ENCODE measurements at places on chromosomes 3 and 15.

DNA sequence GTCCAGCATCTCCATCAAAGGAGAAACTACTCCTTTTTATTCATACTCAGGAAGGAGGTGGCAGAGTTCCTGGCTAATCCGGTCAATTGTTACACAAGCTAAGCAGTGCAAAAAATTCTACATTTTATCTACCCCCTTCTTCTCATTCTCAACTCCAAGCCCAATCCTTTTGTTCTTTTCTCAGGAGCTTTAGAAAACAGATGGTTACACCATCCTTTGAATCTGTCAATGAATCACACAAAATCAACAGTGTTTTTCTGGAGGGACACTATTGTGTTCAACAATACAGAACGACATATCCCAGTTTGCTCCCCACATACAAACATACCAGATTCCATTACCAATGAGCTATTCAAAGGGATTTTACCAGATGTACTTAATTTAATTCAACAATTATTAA lies 362.1 kb downstream of the MAGI1 start:
- no peak for DNase-seq

DNA sequence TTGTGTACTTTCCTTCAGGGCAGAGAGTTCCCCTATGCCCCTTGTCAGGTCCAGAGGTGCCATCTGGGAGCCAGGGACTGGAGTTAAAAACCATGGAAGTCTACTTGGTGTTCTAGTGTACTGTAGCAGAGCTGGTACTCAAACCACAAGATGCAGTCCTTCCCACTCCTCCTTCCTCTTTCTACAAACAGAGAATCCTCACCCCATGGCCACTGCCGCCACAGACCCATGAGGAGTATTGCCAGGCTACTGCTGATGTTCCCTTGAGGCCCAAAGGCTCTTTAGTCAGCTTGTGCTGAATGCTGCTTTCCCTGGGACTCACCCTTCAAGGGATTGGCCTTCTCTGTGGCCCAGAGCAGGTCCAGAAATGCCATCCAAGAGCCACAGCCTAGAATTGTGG lies 229.2 kb upstream of the ZPLD1 start:
- DNase-seq, result no peak

- DNase-seq, result peak; percentile 59
Observed at GRCh38 chr3:179133575-179133974, 14.6 kb upstream of the PIK3CA start.

- DNase-seq, result no peak
Observed at GRCh38 chr15:45147606-45148005, 17.8 kb downstream of the DUOX1 start.

DNA sequence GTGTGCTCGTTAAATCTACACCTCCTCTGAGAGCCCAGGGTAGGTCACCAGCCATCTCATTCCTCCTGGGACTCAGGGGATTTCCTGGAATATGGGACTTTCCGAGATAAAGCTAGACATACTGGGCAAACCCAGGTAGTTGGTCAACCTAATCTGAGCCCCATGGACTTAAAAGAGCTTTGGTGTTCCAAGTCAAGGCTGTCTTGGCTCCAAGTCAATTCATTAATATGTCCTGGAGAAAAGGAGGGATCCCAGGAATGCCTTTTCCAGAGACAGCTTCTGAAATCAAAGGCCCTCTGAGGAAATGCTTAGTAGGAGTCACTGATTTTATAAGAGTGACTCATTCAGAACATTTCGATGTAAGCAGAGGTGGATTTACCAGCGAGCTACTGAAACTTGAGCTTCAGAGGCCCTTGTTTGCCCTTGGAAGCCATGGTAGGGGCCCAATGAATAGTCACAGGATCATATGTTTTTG lies 137.3 kb upstream of the UBE2E1 start:
- no peak for DNase-seq

- DNase-seq, result no peak
Observed at GRCh38 chr3:63344661-63345060, 66.6 kb downstream of the SYNPR start.

DNA sequence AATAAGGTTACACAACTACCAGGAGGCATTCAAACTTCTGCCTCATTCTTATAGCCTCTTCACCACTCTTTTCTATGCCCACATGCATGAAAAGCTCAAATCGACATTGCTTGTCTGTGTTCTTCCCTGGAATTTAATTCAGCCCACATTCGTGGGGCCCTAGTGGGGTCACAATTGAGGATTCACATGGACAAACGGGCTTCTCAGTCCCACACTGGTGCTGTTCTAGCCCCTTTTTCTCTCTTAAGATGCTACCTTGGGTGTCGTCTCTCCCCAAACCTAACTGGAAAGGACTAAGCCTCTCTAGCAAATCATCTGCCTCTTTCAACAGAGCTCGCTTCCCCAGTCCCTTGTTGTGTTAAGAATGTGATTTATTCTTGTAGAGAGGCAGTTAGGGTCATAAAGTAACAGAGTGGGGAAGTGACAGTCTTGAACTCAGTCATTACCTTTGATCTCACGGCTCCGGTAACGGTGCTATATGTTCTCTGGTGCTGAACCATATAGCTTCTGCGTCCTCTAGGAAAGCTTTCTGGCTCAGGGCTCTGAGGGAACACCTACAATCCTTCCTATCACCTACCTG lies 4.9 kb downstream of the LPP start:
- no peak for DNase-seq

- DNase-seq, result no peak
Observed at GRCh38 chr15:81740416-81740815, 305.4 kb downstream of the MEX3B start.

GRCh38 chr3:148227534-148227933 lies 470.2 kb upstream of the AGTR1 start:
- no peak for DNase-seq

GRCh38 chr3:7929319-7929889 lies 572.2 kb upstream of the LMCD1 start:
- DNase-seq, result no peak

GRCh38 chr3:195746751-195747150 lies 26.0 kb downstream of the MUC20 start:
- DNase-seq, result no peak

DNA sequence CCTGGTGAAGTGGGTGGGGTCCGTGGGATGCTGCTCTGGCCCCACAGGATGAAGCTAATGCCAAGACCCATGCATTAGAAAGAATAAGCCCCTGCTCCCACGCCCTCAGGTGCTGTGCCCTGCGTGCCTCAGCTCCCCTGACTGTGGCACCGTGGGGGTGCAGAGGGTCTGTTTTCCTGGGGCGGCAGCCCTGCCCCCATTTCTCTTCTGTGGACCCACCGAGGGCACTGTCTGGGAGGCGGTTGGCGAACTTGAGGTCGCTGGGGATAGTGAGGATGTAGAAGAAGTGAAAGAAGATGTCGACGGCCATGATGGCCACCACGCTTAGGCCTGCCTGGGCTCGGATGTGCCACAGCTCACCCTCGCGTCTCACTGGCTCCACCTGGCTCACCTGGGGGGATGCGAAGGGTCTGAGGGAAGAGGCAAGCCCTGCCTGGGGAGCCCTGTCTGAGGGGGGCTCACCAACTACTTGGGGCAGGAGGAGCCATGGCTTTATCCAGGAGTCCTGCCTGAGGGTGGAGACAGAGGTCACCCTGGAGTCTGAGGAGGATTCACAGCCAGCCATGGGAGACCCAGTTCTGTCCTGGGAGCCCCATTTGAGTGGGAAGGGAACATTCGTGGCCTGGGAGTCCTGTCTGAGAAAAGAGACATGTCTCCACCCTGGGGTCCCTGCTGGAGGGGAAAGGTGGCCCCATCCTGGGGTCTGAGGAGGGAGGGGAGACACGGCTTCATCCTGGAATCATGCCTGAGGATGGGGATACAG lies 5.1 kb downstream of the HHATL start:
- DNase-seq, result no peak

- DNase-seq, result no peak
Observed at GRCh38 chr15:83658430-83659416, 4.8 kb downstream of the ADAMTSL3 start.

DNA sequence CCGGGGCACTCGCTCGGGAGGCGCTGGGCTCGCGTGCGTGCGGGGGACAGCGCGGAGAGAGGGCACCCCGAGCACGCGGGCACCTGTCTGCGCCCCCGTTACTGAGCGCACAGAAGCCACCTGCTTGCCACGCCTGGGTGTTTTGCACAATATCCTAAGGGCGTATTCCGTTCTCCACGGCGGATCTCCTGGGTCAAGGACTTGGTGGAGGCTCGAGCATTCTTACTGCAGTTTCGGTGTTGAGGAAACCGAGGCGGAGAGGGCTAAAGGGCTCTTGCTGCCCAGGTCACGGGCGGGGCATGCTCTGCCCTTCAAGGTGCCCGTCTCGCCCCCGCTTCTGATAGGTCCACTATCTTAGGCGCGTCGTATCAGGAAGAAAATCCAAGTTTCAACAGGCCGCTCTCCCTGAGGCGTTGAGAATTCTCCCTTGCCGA lies 526 bp downstream of the GPD1L start:
- DNase-seq, result peak; percentile 71

DNA sequence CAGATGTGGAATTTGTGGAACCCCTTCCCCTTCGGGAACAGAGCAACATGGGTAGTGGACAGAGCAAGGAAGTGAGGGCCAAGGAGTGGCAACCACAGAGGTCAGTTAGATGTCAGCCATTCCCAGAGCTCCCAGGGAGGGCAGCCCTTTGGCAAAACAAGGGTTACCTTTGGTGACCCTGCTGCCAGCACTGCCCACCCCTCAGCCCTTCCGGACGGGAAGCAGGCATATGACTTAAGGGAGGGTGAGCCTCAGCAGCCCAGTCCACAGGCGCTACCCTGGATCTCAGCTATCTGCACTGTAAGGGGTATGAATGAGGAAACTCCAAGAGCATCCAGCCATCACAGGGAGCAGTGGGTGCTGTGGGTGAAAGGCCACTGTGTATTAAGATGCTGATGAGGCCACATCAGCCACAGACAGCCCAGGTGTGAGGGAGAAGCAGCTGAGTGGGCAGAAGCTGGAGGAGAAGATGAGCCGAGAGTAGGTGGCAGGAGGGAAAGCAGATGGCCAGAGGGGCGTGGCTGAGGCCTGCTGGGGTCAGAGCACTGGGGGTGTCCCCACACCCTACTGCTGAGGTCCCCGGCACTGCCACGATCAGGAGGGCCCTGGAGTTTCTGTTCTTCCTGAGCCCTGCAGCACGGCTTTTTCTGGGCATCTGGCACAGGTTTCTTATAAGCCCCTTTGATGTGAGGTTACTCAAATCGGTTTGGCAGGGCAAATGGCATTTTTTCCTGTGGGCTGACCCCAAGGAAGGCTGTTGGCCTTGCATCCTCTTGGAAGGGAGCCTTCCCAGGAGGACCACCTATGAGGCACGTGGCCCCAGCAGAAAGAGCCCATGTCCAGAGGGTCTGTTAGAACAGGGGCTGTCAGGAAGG lies 6.2 kb downstream of the PLA2G4D start:
- DNase-seq, result peak; percentile 90

GRCh38 chr3:10781981-10782380 lies 34.0 kb upstream of the SLC6A11 start:
- no peak for DNase-seq

DNA sequence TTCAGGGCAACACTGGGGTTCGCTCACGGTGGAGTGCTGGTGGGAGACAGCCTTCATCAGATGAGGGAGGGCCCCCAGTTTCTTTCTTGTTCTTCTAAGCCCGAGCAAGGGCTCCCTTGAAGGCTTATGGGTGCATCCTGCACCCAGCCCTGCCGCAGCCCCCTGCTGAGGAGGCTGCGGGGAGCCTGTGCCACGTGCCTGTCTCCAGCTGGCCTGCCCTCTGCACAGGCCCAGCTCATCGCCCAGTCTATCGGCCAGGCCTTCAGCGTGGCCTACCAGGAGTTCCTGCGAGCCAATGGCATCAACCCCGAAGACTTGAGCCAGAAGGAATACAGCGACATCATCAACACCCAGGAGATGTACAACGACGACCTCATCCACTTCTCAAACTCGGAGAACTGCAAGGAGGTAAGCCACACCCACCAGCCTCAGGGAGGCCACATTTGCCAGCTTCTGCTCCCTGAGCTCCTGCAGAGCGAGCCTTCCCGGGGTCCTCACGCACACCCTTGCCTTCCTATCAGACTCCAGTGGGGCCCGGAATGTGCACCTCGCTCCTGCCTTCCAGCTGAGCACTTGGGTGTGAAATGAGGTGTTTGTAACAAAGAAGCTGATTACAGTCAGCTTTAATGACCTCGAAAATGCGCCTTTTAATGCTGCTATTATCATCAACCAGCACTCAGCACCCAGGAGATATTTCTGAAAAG lies 164.3 kb downstream of the NSMCE3 start:
- DNase-seq, result no peak

- DNase-seq, result no peak
Observed at GRCh38 chr15:48273049-48273448, 58.2 kb upstream of the DUT start.

DNA sequence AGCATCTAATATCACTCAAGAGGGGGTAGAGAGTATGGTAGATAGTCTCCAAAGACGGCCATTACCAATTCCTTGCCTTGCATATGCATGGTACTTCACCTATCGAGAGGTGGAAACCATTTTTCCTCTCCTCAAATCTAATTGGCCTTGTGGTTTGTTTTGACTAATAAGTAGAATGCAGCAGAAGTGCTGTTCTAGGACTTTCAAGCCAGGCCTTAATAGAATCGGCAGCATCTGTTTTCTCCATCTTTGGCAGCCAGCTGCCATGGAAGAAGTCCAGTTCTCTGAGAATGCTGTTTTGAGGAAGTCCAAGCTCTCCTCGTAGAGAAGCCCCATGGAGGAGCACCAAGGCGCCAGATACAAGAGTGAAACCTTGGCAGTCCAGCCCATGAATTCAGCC lies 59.1 kb upstream of the RASGRP1 start:
- DNase-seq, result no peak

DNA sequence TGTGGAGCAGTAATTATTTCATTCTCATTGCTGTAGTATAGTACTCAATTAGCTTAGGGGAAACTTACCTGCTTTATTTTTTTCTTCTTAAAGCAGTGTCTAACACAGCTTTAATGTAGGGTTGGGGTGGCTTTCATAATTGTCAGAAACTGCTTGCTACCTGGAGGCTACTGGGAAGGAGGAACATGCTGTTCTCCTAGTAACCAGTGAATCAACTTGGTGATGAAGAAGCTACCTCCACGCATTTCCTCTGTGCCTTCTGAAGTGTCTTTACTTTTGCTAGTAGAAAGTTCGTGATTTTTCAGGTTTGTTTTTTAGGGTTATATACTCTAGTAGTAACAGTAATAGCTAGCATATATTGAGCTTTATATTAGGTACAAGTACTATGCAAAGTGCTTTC lies 11.5 kb downstream of the FEM1B start:
- DNase-seq, result no peak

GRCh38 chr3:99355465-99355864 lies 282.9 kb upstream of the COL8A1 start:
- DNase-seq, result no peak

Measured in RPMI8226 (cell line).